ENCODE measurements at places on chromosomes 13 and 19. TPM values are rescaled to one million over a fixed set of nuclear protein-coding genes. Genes with fewer than 3 reads are reported as not detected.
A peak's percentile ranks its signal among the peaks of the same experiment; 100 is the strongest.

DMRTC2 gene
- total RNA-seq: not detected

DNA sequence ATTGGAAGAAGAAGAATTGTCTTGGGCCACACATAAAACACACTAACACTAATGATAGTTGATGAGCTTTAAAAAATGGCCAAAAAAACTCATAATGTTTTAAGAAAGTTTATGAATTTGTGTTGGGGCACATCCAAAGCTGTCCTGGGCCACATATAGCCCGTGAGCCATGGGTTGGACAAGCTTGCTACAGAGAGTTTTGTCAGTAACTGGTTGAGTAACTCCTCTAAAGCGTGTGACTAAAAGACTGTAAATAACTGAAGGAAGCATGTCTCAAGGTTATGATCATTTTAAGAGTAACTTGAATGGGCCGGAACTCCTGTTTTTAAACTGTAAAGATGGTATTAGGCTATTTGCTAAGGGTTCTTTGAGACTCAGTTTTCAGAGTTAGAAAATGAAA, 118.0 kb downstream of the KL start:
- H3K4me1 ChIP-seq: no peaks in the 10 kb centered on the region
- no peaks in the 10 kb centered on the region for H3K27me3 ChIP-seq
- no peak overlapping the region for H3K4me3 ChIP-seq
- DNase-seq: no peak
- no peak overlapping the region for H3K27ac ChIP-seq

FKRP gene
- 5.0 TPM for total RNA-seq

LSM7 gene
- total RNA-seq: 18.3 TPM

- DNase-seq: no peak
- H3K27me3 ChIP-seq: no peaks in the 10 kb centered on the region
- no peaks in the 10 kb centered on the region for H3K36me3 ChIP-seq
- no peak overlapping the region for H3K27ac ChIP-seq
- H3K4me3 ChIP-seq: no peak overlapping the region
- peaks cover 50% of the 10 kb centered on the region for H3K4me1 ChIP-seq
These were observed 15.9 kb upstream of the OLFM4 start for GRCh38 chr13:53012707-53013106.

- H3K4me3 ChIP-seq: no peak overlapping the region
- H3K4me1 ChIP-seq: no peaks in the 10 kb centered on the region
- no peaks in the 10 kb centered on the region for H3K36me3 ChIP-seq
- peak; percentile 10 for DNase-seq
- H3K27ac ChIP-seq: no peak overlapping the region
These were observed 16.5 kb upstream of the C13orf46 start for GRCh38 chr13:113990321-113990837.

GRCh38 chr19:3343619-3344502, 22.5 kb upstream of the NFIC start:
- no peaks in the 10 kb centered on the region for H3K36me3 ChIP-seq
- peaks cover 25% of the 10 kb centered on the region for H3K4me1 ChIP-seq
- peak overlapping the region; percentile 75 for H3K27ac ChIP-seq
- peak; percentile 81 for DNase-seq
- no peaks in the 10 kb centered on the region for H3K27me3 ChIP-seq
- peak overlapping the region; percentile 45 for H3K4me3 ChIP-seq

CDX2 gene
- total RNA-seq: 4.8 TPM

DNA sequence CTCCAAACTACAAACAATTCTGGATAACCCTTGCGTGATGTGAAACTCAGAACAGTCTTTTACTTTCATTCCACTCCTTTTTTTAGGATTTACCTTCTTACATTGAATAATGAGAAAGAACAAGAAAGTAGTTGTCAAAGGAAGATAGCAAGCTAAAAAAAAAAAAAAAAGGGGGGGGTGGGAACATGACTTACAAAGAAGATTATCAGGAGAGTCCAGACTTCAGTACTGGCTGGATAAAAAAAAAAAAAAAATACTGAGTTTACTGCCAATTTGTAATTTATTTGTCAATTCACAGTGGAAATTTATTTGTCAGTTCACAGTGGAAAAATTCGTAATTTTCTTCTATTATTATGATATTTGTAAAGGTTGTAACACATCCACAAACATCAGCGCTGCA, 792.4 kb upstream of the SLITRK5 start:
- H3K36me3 ChIP-seq: no peaks in the 10 kb centered on the region
- no peaks in the 10 kb centered on the region for H3K4me1 ChIP-seq
- no peak for DNase-seq
- no peak overlapping the region for H3K4me3 ChIP-seq

LGALS7 gene
- total RNA-seq: not detected

KLF16 gene
- 9.9 TPM for total RNA-seq

GRCh38 chr19:18939922-18940768, 872 bp downstream of the HOMER3 start:
- peak overlapping the region; percentile 33 for H3K27ac ChIP-seq
- DNase-seq: peak; percentile 46
- H3K4me3 ChIP-seq: peak overlapping the region; percentile 67
- H3K36me3 ChIP-seq: no peaks in the 10 kb centered on the region
- H3K4me1 ChIP-seq: no peaks in the 10 kb centered on the region
- no peaks in the 10 kb centered on the region for H3K27me3 ChIP-seq

DNA sequence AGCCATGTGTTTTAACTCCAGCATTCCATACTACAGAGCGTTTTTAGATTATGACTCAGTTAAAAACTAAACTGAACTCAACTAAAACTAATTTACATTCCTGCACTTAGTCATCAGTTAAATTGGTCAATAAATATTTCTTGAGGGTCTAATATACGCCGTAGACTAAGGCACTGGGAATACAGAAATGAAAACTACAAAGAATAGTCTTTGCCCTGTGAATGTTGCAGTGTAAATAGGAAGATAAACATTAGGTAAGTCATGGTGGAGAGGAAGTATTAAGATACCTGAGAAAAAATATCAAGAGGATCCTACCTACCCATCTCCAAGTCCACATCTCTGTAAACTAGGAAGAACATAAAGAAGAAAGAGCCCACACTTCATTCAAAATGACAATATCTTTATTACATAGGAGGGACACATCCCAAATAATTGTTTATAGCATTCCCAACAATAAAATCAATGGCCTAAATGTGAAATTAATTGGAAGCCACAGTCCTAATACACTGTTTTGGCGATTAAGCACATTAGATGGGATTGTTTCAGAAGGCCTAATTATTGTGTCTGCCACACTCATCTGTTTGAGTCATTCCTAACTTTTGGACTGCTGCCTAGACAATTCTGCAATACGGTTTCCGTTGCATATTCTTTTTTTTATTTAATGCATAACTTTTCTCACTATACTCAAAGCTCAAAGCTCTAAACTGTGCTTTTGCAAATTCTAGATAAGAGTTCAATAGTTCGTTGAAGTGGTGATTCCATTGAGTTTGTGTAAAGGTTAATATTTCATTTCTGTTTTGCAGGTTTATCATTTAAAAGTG, 52.9 kb downstream of the MBNL2 start:
- DNase-seq: no peak
- no peak overlapping the region for H3K27ac ChIP-seq
- no peak overlapping the region for H3K4me3 ChIP-seq
- H3K4me1 ChIP-seq: peaks cover 62% of the 10 kb centered on the region
- H3K27me3 ChIP-seq: no peaks in the 10 kb centered on the region
- H3K36me3 ChIP-seq: no peaks in the 10 kb centered on the region

ARHGAP45 gene
- 5.1 TPM for total RNA-seq

SGCG gene
- not detected for total RNA-seq

- H3K4me3 ChIP-seq: no peak overlapping the region
- H3K4me1 ChIP-seq: no peaks in the 10 kb centered on the region
- no peaks in the 10 kb centered on the region for H3K36me3 ChIP-seq
- no peak for DNase-seq
These were observed 11.5 kb downstream of the STXBP2 start for GRCh38 chr19:7648265-7649014.

GRCh38 chr19:57559008-57559403, 657 bp downstream of the ZNF550 start:
- no peaks in the 10 kb centered on the region for H3K4me1 ChIP-seq
- H3K27ac ChIP-seq: peak overlapping the region; percentile 33
- DNase-seq: no peak
- H3K27me3 ChIP-seq: no peaks in the 10 kb centered on the region

ASF1B gene
- 1.0 TPM for total RNA-seq

WDR62 gene
- total RNA-seq: 0.47 TPM

DNA sequence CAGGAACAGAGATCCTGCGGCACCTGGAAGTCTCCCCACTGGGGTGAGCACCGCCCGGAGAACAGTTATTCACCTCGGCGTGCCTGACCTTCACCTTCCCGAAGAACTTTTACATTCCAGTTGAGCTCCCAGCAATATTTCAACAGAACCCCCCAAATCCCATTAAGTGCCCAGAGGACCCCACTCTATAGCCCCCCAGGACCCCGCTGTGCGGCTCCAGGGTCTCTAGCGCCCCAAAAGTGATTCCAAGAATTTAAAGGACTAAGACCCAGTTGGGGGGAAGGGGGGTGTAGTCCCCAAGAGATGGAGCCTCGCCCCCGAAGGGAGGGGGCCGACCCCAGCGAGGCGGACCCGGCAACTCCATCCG, 480 bp downstream of the GPR108 start:
- peak overlapping the region; percentile 88 for H3K4me3 ChIP-seq
- H3K27ac ChIP-seq: peak overlapping the region; percentile 91
- H3K4me1 ChIP-seq: peaks cover 12% of the 10 kb centered on the region
- no peak for DNase-seq
- H3K27me3 ChIP-seq: no peaks in the 10 kb centered on the region

GRCh38 chr19:58518256-58519086, 1.1 kb downstream of the ZBTB45 start:
- peaks cover 8% of the 10 kb centered on the region for H3K36me3 ChIP-seq
- no peak for DNase-seq
- H3K4me1 ChIP-seq: peaks cover 14% of the 10 kb centered on the region
- H3K4me3 ChIP-seq: peak overlapping the region; percentile 94
- H3K27ac ChIP-seq: peak overlapping the region; percentile 86

DNA sequence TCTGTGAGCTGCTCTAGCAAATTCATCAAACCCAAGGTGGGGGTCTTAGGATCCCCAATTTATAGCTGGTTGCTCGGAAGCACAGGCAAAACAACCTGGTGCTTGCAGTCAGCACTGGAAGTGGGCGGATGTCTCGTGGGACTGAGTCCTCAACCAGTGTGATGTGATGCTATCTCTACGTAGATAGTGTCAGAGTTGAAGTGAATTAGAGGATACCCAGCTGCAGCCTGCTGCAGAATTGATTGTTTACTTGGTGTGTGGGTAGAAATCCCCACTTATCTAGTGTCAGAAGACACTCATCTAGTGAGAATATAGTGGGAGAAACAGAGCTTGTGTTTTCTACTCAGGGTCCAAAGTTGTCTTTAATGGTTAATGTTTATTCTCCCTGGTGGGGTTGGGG, 63.3 kb downstream of the CBY2 start:
- H3K4me3 ChIP-seq: no peak overlapping the region
- no peaks in the 10 kb centered on the region for H3K27me3 ChIP-seq
- H3K4me1 ChIP-seq: no peaks in the 10 kb centered on the region
- H3K27ac ChIP-seq: no peak overlapping the region

GRCh38 chr19:7681340-7682174, 924 bp downstream of the TRAPPC5 start:
- no peak overlapping the region for H3K27ac ChIP-seq
- no peaks in the 10 kb centered on the region for H3K27me3 ChIP-seq
- peak overlapping the region; percentile 100 for H3K4me3 ChIP-seq
- no peaks in the 10 kb centered on the region for H3K36me3 ChIP-seq
- H3K4me1 ChIP-seq: no peaks in the 10 kb centered on the region

GRCh38 chr13:95367309-95367843, 66.1 kb upstream of the ABCC4 start:
- no peak for DNase-seq
- H3K27ac ChIP-seq: no peak overlapping the region
- no peak overlapping the region for H3K4me3 ChIP-seq
- H3K4me1 ChIP-seq: no peaks in the 10 kb centered on the region

- peak; percentile 25 for DNase-seq
- H3K4me1 ChIP-seq: peaks cover 4% of the 10 kb centered on the region
- H3K27ac ChIP-seq: no peak overlapping the region
- H3K4me3 ChIP-seq: no peak overlapping the region
- H3K27me3 ChIP-seq: no peaks in the 10 kb centered on the region
These were observed 50.0 kb upstream of the TMTC4 start for GRCh38 chr13:100724568-100724967.

GRCh38 chr13:113897966-113898365, 34.1 kb upstream of the GAS6 start:
- no peaks in the 10 kb centered on the region for H3K4me1 ChIP-seq
- H3K4me3 ChIP-seq: no peak overlapping the region
- no peaks in the 10 kb centered on the region for H3K27me3 ChIP-seq
- H3K27ac ChIP-seq: no peak overlapping the region
